ENCODE measurements at places on chromosomes 12 and 14.
A peak's percentile ranks its signal among the peaks of the same experiment; 100 is the strongest.

DNA sequence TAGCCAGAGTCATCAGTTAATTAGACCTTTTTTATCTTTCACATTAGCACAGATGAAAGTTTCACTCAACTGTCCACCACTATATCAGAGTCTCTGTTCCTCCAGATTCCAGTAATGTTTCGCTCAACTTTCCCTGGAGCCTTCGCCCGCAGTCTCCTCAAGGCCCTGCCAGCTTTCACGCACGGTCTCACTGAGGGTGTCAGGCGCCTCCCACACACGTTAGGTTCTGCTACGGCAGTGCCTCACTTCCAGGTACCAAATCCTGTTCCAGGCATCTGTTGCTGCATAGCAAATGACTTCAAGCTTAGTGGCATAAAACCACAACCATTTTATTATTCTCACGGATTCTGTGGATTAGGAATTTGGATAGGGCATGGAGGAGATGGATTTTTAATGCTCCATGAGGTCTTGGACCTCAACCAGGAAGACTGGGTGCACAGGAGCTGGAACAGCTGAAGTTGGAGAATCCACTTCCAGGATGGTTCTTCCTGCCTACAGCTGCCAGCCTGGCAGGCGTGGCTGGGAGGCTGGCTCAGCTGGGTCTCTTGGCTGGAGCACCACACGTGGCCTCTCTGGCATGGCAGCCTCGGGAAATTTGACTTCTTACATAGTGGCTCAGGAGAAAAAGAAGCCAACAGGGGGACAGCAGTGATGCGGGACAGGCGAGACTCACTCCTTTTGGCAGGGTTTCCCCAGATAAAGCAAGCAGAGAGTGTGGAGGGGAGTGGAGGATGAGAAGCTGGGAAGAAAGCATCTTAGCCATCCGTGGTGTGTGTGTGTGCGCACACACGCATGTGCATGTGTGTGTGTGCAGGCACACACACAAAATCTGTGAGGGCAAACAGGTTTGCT is 21.3 kb upstream of the BCDIN3D start:
- DNase-seq: no peak

DNA sequence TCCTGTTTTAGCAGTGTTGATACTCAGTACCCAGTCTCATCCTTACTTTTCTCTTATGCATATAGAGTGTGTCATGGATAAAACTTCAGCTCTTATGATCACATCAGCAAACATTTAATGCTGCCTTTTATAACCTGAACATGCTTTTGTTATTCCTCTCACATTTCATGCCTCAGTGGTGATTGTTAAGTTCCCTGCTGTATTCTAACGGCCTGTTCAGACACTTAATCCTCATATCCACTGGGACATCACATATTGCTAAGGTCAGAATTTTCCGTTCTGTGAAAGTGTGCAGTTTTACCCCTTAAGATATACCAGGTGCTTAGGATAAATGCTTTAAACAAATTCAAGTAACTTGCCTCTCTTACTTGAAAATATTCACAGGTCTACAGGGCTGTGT is 268.7 kb upstream of the SEL1L start:
- no peak for DNase-seq

- no peak for DNase-seq
Measured at GRCh38 chr12:47754881-47755280, 3.8 kb downstream of the RAPGEF3 start.

GRCh38 chr12:98492580-98493140 is 22.7 kb upstream of the TMPO start:
- DNase-seq: no peak

- DNase-seq: no peak
Measured at GRCh38 chr14:33704481-33704880, 246.4 kb downstream of the EGLN3 start.

GRCh38 chr12:122799641-122800243 is 25.4 kb downstream of the CCDC62 start:
- DNase-seq: no peak

GRCh38 chr12:76310110-76310509 is 38.1 kb downstream of the BBS10 start:
- DNase-seq: peak; percentile 62

- DNase-seq: no peak
Measured at GRCh38 chr12:26514364-26514763, 318.6 kb downstream of the ITPR2 start.

- no peak for DNase-seq
Measured at GRCh38 chr12:129772501-129773493, 131.0 kb downstream of the TMEM132D start.

GRCh38 chr12:46523863-46524770 is 151.5 kb upstream of the SLC38A2 start:
- peak; percentile 72 for DNase-seq

DNA sequence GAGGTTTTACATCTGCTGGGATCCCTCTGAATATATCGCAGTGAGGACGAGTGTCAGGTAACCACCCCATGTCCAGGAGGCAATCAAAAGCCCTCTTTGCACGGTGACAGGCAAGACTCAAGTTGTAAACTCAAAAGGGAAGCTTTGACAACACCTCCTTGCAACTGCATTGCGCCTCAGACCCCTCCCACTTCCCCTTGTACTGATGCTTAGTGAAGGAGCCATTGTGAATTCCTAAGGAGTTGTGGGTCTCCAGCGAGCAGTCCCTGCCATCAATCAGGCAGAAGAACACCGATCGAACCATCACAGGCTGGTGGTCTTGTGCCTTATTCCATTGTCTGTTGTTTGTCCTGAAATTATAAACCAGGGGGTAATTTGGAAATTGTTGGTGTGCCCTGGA is 112.6 kb downstream of the CCDC60 start:
- no peak for DNase-seq

DNA sequence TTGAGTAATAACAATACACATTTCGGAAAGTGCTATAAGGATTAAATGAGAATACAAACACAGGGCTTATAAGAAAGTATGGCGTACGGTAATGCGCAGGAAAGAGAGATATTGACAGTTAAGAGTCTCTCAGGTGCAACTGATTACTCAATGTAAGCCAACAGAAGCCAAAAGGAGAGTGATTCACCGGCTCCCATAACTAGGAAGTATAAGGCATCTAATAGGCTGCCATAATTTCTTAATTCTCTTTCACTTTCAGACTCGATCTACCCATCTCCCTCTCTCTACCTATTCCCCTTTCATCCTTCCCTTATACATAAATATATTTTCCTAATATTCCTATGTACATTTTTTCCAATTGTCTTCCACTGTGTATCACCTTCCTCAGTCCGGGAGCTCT is 90.0 kb downstream of the MDGA2 start:
- no peak for DNase-seq

DNA sequence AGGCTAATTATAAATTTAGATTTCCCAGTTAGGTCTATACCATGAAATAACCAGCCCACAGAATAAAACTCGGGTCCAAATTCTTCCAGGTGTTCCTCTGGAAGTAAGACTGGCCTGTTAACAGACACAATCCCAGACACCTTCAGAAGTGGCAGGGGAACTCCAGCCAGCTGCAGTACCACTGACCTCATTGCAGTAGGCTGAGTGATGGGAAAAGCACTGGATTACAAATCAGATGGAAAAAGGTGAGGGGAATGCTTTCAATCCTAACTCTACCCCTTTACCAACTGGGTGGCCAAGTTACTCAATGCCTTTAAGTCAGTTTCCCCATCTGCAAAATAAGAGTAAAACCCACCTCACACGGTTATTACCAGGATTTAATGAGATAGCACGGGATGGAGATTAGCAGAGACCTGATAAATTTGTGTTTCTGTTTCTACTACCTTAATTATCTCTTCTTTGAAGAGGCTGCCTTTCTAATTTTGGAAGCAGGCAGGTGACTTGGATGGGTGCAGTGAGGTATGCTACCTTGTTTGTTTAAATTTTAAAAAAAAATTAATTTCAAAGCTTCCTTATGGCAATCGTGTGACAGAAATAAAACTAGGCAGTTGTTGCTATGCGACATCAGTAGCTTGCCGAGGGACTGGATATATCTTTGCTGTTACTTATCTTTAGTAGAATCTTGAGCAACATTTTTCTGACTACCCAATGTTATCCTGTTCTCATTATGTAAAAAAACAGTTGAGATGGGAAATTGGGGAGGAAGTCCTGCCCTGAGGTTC is 167.3 kb upstream of the GRIN2B start:
- no peak for DNase-seq

DNA sequence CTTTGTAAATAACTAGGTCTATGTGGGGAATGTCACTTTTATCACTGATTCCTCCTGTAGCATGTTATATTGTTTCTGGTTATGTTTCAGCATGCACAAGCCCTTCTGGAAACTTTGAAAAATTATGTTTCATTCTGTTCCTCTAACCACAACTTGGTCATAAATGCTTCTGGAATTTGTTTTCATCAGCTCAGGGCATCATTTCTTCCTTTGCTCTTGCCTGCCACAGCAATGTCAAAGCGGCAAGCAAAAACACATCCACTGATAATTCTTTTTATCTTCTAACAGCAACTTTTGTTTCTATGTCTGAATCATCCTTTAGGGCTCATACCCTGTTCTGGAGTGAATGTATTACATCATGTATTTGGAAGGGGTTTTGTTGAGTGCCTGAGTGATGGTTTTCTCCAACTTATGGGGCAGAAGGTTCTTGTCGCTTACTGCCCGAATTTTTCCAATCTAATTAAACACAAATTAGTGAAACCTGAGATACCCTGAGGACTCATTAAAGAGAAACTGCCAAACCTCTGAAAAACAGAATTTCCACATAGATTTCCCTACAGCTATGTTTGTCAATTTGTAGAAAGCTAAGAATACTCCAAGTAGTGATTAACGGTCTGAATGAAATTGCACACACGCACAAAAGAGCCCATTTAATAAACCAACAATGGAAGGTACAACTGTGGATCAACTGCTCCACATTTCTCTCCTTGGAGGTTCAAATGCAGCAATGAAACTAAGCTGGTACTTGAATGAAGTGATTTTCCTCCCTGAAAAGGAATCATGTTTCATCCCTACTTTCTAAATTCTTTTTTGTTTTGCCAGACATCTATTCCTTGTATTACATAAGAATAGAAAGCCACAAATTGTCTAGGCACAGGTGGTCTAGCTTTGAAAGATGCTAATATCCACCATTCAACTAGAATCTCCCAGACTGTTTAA is 173.5 kb upstream of the KRR1 start:
- peak; percentile 87 for DNase-seq

- no peak for DNase-seq
Measured at GRCh38 chr14:24378981-24379906, 11.3 kb downstream of the NFATC4 start.

DNA sequence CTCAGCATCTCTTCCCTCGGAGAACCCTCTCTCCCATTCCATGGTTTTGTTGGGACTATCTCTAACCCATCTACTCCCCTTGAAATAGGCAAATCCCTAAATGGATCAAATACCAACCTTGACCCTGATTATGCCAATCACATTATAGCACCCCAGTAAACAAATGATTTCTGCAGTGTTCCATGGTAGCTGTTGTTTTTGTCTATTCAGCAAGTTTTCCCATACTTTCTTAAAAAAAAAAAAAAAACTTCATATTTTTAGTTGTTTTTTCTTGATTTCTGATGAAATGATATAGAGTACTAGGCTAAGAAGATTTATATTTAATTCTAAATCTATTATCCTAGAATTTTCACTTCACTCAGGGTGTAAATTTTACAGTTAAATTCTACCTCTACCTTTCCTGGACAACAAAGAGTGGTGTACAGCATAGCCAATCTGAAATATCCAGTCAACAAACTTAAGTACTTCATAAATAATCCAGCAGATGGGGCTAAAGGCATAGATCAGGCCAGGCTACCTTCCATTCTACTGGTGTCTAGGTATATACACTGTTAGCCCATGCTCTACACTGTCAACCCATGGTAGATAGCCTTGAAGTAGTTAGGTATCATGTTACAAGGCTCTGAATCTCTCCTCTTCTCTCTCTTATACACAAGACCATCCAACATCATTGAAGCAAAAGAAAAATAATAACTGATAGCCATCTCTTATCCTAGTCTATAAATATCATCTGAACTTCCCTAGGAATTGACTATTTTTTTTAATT is 82.2 kb downstream of the PLEKHG7 start:
- DNase-seq: peak; percentile 84

GRCh38 chr14:66225337-66225736 is 260.8 kb upstream of the CCDC196 start:
- DNase-seq: no peak

DNA sequence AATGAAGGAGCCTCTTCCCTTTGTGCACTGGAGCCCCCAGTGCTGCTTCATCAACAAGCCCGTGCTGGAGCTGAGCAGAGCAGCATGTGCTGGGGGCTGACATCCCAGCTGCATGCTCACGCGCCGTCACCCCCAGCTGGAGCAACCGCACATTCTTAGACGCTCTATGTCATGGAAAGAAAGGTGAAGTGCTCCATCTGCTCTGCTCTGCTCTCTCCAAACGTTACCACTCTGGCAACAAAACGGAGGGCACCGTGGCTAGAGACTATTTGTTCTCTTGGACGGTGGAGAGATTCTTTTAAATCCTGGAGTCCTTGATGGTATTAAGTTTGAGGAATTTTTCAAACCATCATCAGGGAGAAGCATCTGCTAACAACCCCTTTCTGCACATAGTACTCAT is 208.4 kb downstream of the C12orf75 start:
- DNase-seq: peak; percentile 83

DNA sequence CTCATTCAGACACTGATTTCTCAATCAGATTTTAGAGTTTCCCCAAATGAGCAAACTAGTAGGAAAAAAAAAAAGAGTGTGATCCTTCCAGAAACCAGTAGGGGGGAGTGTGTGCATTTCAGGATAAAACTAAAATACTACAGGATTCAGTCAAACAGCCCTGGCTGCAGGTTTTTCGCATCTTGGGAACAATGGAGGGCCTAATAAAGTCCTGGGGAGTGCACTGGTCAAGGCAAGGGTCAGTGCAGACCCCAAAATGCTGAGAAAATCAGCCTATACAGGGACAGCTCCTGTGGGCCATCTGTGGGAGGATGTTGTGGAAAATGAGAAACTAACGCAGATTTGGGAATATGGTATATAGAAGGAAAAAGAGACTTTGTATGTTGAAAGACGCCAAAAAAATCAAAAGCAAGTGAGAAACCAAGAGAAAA is 22.2 kb upstream of the ABCD4 start:
- DNase-seq: peak; percentile 63

DNA sequence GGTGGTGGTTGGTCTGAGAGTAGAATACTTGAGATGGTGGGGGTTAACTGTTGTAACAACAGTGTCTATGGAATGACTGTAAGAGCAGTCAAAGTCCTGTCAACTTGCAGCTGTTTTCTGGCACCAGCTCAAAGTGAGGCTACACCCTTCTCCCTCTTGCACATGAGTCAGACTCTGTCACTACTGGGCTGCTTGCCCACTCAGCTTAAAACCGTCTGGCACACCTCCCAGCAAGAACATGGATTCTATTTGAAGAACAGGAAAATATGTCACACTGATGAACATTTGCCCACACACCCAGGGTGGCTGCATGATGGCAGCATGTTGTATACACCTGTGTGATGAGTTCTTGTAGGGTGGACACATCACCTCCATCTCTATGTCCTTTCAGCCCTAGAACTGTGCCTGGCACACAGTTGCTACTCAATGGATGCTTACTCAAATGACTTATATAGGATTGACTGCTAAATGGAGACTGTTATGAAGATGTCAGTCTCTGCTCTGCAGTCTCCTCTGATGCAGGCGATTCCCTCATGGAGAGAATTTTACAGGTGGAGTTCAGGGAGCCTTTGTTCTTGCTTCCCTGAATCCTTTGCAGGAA is 19.3 kb upstream of the SERPINA6 start:
- DNase-seq: peak; percentile 99
